ENCODE measurements at places on chromosomes 2 and 18.

DNA sequence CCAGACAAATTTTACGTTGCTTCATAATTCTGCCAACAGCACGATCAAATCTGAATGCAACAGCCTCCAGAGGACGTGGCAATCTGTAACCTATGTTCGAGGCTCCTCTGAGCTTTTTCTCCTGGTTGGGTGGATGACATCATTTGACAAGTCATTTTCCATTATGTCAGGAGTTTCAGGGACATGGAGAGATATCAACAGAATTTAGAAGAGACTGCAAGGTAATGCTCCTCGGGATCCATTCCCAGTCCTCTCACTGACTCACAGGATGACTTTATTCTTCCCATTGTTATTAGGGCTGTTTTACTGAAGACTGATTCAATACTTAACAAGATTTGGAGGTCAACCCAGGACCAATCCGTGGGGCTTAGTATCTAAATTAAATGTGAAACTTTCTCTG, 72.5 kb upstream of the RNF152 start:
- no peak for DNase-seq

- DNase-seq, result no peak
Measured at GRCh38 chr2:101111917-101112771, 39.0 kb downstream of the TBC1D8 start.

GRCh38 chr2:40346535-40347354, 105.1 kb downstream of the SLC8A1 start:
- DNase-seq, result no peak

GRCh38 chr2:136323195-136323594, 205.2 kb upstream of the CXCR4 start:
- DNase-seq, result no peak

- no peak for DNase-seq
Measured at GRCh38 chr2:189298038-189298437, 118.5 kb upstream of the COL5A2 start.

DNA sequence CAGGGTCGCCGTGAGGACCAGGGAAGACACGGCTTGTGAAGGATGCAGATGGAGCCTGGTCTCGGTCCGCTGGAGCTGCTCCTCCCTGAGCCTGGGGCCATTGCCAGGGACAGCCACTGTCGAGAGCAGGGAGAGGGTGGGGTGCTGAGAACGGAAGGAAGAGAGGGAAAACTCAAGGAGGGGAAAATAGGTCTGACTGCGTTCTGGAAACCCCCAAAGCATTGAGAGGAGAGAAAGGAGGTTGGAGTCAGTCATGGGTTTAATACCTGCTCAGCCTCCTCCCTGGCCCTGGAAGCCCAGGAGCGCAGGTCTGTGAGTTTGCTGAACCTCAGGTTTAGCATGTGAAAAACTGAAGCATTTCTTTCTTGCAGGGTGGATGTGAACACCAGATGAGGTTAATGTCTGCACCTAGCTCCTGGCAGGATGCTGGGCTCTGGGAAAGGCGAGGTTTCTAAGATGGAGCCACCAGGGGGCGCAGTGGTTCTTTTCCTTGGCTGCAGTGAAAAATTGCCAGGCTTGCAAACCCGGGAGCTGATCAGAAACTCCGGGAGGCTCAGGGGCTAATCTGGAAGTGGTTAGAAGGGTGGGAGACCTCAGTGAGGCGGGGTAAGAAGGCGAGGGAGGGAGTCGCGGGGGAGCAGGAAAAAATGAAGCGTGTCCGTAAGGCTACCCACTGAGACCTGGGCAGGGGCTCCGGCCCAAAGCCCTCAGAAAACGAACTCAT, 33.6 kb upstream of the RNF149 start:
- DNase-seq, result peak; percentile 83

- DNase-seq, result no peak
Measured at GRCh38 chr18:76451396-76452331, 43.4 kb downstream of the ZNF516 start.

GRCh38 chr18:37564711-37565100, 892 bp downstream of the CELF4 start:
- DNase-seq, result peak; percentile 83

- peak; percentile 63 for DNase-seq
Measured at GRCh38 chr2:49619804-49620203, 465.5 kb upstream of the FSHR start.

GRCh38 chr2:12928197-12928774, 211.6 kb downstream of the TRIB2 start:
- DNase-seq, result no peak

- DNase-seq, result no peak
Measured at GRCh38 chr18:12531749-12532148, 124.0 kb downstream of the PRELID3A start.

DNA sequence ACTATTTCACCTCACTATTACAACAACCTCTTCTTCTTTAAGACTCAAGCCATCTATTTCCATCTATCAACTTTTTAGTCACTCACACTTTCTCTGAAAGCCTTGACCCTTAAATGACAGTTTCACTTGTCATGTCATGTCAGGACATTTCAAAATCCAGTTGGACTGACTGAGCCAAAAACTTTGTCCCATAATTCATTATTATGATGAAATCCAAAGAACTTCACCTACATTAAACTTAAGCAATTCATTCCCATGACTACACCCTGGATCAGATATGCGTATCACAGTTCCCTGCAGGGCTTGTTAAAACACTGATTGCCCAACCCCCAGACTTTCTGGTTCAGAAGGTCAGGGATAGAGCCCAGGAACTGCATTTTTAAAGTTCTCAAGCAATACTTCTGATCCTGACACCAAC, 26.5 kb downstream of the LDAH start:
- DNase-seq, result peak; percentile 59

DNA sequence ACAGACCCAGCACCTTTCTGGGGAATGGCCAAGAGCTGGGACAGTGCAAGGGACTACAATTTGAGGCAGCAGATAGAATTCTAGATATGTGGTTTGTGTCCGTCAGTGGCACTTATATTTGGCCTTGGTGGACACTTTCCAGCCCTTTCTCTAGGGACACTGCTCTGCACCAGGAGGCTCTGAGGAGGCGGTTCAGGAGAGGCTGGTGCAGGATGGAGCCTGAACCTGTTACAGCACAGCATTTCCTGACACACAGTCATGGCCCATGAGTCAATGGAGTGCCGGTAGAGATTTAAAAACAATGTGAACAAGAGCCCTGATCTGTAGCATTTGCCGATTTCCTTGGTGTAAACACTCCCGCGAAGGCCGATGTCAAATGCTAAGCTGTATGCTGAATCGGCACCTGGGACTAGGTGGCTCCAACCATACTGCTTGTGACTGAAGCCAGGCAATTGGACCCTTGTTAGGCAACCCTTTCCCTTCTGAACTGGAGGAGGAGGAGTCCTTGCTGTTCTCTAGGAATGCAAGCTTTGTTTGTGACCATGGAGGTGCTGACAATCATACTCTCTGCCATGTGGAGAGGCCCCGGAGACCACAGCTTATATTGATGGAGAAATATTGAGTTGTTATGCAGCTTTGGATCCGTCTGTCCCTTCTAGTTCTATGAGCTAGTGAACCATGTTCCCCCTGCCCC, 11.9 kb downstream of the FABP1 start:
- DNase-seq, result no peak

GRCh38 chr2:160984426-160985077, 175.7 kb upstream of the TANK start:
- DNase-seq, result no peak

- no peak for DNase-seq
Measured at GRCh38 chr2:17319090-17319489, 199.2 kb downstream of the RAD51AP2 start.

- DNase-seq, result no peak
Measured at GRCh38 chr2:186949726-186950256, 100.8 kb upstream of the ZSWIM2 start.

DNA sequence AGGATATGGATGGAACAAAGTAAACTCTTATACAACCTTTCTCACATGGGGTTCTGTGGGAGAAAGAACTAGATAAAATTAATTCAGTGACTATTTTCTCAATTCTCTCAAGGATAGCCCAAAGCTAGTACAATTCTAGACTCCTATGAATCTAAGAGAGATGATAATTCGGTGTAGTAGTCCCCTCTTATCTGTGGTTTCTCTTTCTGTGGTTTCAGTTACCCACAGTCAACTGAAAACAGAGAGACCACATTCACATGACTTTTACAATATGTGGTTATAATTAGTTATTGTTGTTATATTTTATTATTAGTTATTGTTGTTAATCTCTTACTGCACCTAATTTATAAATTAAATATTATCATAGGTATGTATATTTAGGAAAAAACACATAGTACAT, 53.5 kb upstream of the C2orf15 start:
- DNase-seq, result no peak

All from mesendoderm (in vitro differentiated cells).